ENCODE measurements at places on chromosomes 4 and X. TPM values are rescaled to one million over a fixed set of nuclear protein-coding genes. Genes with fewer than 3 reads are reported as not detected.

CXCL9 gene
- not detected for total RNA-seq

PAGE4 gene
- total RNA-seq, result 1.5 TPM

MTNR1A gene
- not detected for total RNA-seq

PASD1 gene
- total RNA-seq, result not detected

ARMCX6 gene
- 5.1 TPM for total RNA-seq

PABPC5 gene
- total RNA-seq, result 0.77 TPM

PABPC1L2A gene
- not detected for total RNA-seq

FAM184B gene
- 0.07 TPM for total RNA-seq

TRPC3 gene
- 0.59 TPM for total RNA-seq

DGKQ gene
- 12.7 TPM for total RNA-seq

DNA sequence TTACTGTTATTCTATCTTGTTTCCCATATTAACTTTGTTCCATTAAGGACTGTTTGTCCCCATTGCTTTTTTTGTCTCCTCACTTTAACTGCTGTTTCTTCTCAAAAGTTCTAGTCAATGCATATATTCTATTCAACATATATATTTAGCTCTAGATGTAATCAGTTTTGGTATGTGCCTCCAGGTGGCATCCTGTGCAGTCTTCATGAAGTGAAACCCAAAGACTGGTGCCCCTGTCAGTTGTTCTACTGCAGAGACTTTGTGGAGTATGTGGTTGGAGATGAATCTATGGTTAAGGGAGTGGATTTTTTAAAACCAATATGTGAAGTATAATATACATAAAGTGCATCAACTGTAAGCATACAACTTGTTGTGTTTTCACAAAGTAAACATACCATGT, 57.0 kb downstream of the VAMP7 start:
- DNase-seq, result no peak

- no peak for DNase-seq
These were observed 87.9 kb downstream of the CRLF2 start for GRCh38 chrX:1124531-1124930.

- no peak for DNase-seq
These were observed 22.8 kb downstream of the NDST4 start for GRCh38 chr4:115090483-115091075.

GRCh38 chr4:107625391-107625902, 94.6 kb downstream of the PAPSS1 start:
- DNase-seq, result no peak

- no peak for DNase-seq
These were observed 126.2 kb downstream of the COL4A6 start for GRCh38 chrX:108312011-108312410.

DNA sequence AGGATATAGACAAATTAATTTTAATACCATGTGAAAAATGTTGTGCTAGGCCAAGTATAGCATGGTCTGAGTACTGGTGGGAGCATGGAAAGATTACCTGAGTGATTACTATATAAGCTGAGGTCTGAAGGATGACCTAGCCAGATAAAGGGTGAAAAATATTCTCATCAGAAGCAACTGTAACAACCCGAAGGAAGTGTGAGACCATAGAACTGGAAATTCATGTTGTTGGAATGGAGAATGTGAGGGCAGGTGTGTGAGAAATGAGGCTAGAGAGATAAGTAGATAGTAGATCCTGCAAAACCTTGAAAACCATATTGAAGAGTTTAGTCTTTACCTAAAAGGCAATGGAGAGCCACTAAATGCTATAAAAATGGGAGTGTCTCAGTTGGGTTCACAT, 71.5 kb downstream of the ARFIP1 start:
- DNase-seq, result no peak

DNA sequence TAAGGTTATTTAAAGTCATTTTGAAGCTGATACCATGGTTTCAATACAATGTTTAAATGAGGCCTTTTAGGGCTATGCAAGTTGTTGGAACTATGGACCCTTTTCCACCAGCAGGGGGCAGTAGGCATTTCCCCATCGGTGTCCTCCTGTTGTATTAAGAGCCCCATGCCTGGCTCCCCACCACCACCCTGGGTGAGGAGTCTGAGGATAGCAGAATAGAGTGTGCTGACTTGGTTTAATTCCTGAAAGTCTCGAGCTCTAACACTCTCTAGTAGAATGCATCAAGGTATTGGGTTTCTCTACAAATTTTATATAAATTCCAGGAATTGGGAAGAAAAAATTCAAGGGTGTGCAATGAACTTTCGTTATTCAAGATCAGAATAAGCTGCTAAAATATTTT, 234.8 kb upstream of the JADE1 start:
- peak; percentile 40 for DNase-seq

GRCh38 chr4:76153356-76153755, 5.2 kb upstream of the NUP54 start:
- no peak for DNase-seq

- DNase-seq, result no peak
These were observed 210.8 kb downstream of the ARHGAP10 start for GRCh38 chr4:147942729-147943128.

DNA sequence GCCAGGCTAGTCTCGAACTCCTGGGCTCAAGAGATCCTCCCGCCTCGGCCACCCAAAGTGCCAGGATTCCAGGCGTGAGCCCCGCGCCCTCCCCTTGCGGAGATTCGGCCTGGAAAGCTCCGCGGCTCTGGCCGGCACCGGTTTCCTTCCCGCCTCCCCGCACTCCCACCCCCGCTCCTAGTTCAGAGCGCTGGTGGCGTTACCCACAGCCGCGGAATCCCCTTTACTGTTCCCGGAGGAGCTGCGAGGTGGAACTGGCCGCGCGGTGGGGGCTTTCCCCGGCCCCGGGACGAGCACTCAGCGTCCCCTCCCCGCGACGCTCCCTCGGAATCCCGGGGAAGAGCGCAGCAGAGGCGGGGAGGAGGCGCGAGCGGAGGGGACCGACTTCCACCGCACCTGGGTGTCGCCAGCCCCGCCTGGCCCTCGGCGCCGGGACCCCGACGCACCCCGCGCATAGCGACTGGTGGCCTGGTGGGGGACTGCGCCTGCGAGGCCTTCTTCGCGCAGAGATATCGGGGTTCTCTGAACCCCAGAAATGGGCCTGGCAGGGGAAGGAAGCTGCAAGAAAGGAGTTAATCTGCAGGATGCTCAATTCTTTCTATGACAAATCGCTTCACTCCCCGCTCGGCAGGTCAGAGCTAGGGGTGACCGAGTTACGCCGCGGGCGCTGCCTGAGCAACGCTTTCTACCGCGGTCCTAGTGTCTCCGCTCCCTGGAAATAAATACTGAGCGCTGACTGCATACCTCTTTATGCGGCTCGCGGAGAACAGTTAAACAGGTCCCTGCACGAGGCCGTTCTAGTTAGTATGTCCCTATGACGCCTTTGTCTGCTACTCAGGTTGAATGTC, 14.6 kb upstream of the SLC25A4 start:
- no peak for DNase-seq

GRCh38 chrX:120136840-120137239, 21.1 kb upstream of the RHOXF1 start:
- no peak for DNase-seq

DNA sequence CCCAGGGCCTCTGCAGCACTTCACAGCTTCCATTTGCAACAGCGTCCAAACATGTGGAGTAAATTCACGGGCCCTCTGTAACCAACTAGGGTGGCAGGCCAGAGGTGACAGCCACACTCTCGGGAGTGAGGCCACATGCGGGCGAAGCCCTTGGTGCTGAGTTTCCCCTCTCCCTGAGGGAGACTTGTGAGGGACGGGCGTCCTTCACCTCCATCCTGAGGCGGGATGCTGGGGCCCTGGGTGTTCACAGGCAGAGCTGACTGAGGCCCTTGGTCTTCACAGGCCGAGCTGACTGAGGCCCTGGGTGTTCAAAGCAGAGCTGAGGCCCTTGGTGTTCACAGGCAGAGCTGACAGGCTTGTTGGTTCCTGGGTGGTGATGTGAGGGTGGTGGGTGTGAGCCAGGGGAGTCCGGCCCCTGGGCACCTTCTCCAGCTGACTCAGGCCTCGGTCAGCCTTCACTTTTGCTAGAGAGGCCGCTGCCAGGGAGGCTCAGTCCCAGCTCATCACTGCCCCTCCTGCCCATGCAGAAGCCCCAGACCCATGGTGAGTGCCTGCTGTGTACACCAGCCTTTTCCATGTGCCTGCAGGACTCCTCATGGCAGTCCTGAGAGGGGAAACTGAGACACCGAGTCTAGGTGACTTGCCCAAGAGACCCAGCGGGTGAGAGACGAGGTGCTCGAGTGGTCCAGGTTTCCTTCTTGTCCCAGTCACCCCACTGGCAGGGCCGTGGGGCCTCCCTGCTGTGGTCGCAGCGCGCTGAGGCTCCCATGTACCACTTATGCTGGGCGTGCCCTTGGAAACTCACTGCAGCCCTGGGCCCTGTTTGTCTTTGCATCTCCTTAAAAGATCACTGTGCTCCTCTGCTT, 8.5 kb downstream of the WFS1 start:
- DNase-seq, result no peak

- DNase-seq, result no peak
These were observed 642.3 kb upstream of the CPEB2 start for GRCh38 chr4:14359991-14360390.

GRCh38 chr4:38805530-38806145, 1.0 kb upstream of the TLR1 start:
- no peak for DNase-seq

- no peak for DNase-seq
These were observed 232.3 kb upstream of the CPEB2 start for GRCh38 chr4:14769993-14770392.

GRCh38 chrX:107935664-107936433, 46.3 kb downstream of the TEX13B start:
- no peak for DNase-seq

DNA sequence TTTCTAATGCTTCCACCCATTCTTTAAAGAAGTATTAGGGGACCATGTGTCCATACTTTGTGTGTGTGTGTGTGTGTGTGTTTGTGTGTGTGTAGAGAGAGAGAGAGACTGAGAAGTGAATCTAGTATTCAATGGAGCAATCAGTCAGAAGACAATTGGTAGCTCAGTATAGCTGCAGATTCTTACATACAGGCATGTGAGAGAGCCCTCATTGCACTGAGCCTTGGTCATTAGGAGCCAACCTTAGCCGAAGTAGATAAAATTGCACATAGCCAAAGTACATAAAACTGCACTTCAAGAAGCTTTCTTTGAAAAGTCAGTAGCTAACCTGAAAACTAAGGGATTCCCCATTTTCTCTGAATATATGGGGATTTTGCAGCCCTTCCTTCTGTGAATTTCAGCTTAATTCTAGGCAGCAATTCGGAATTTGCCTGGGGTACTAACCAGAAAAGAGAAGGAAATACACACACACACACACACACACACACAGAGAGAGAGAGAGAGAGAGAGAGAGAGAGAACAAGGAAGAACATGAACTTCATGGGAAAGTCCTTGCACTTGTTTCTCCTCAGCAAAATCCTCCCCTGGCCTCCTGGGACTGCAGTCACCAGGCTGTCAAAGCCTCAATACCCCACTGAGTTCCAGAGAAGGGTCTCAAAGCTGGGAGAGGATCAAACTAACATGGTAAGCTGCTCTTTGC, 1.7 kb upstream of the PRDM8 start:
- DNase-seq, result no peak

GRCh38 chrX:37509349-37509748, 62.1 kb upstream of the LANCL3 start:
- DNase-seq, result no peak

- DNase-seq, result no peak
These were observed 33.6 kb upstream of the ARX start for GRCh38 chrX:25049357-25049756.

DNA sequence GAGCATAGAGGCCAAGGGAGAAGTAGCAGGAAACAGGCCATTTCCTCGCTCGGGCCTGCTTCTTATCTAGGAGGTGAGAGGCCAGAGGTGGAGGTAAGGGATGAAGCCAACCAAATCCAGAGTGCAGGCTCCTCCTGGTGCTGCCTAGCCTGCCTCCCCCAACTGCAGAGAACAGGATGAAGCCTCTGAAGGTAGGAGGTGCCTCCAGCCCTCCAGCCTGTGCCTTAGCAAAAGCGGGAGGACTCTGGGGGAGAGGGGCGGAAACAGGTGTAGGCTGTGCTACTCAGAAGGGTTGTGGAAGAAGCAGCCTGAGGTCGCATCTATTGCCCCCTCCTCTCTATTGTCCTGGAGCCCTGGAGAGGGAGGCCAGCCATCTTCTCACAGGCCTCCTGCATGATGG, 2.9 kb upstream of the MTM1 start:
- no peak for DNase-seq

DNA sequence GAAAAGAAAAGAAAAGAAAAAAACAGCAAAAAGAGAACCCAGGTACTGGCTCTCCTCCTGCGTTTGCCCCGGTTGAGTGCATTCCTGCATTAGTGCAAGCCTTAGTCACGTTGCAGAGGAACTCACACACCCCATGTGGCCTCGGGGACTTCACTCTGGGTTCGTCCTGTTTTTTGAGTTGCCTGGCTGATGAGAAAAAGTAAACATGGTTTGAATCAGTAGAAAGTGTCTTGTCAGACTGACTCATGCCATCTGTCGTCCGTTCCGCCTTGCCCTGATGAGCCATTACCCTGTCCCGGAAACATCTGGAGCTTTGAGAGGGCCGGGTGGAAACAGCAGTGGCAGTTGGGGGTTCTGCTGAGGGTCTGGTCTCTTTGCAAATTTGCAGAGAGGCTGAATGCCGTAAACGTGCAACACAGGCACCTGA, 16.3 kb downstream of the CD99 start:
- DNase-seq, result no peak

DNA sequence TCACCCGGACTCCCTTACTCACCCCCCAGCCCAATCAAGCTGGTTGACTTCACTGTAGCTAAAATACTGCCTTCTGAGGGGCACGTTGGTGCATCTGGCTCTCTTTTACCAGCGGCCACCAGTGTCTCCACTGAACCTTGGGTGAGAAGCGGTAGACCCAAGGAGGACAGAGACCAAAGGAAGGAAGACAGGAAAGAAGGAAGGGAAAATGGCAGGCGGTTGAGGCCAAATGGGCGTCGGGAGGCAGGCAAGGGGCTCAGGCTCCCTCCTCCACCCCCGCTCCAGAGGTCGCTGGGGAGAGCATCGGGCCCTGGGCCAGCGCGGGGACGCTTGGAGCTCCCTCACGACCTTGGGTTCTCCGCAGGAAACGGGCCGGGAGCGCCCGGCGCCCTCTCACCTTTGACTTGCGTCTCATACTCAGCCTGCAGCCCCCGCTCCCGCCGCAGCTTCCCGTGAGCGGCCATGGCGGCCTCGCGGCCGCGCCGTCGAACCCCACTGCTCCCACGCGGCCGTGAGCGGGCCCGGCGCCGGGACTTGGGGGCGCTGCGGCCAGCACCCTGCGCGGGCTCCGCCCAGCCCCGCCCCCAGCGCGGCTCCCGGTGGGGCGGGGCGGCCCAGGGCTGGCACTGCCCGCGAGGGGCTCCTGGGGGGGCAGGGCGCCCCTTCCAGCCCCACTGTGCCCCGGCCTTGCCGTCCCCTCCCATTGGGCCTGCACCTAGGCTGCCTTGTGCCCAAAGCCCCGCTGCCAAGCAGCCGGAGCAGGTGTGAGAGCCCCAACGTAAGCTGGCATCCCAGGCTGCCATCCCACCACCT, at the start of gene ARHGAP4:
ARHGAP4 (minus strand) TSS at position 526 of the 813 bp plus-strand sequence; CDS start at position 464, 62 bp downstream.
- no peak for DNase-seq

- DNase-seq, result no peak
These were observed 164.7 kb downstream of the DCLK2 start for GRCh38 chr4:150242820-150243458.

DNA sequence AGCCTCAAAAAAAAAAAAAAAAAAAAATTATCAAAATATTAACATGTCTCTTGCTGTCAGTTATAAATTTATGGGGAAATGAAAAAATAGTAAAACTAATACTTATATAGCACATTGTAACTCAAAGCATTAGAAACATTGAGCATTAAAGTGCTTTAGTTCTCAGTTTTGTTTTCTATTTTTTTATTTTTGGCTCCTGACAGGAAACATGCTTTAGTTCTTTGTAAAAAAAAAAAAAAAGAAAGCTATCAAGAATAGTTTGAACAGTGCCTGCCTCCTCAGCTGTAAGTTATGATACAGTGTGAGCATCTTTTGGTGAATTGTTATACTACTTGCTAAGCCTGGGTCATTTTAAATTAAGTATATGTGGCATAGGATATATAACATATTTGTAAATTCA, 5.1 kb upstream of the CENPC start:
- DNase-seq, result no peak

Measured in uterus (tissue), 4 donors.